ENCODE measurements at places on chromosomes 13 and 19.

GRCh38 chr13:20995245-20995838 is 66.0 kb downstream of the LATS2 start:
- DNase-seq, result no peak

GRCh38 chr19:35896643-35897040 is 3.7 kb downstream of the NFKBID start:
- DNase-seq, result no peak

- no peak for DNase-seq
These were observed 4.2 kb downstream of the DIRAS1 start for GRCh38 chr19:2716722-2717637.

DNA sequence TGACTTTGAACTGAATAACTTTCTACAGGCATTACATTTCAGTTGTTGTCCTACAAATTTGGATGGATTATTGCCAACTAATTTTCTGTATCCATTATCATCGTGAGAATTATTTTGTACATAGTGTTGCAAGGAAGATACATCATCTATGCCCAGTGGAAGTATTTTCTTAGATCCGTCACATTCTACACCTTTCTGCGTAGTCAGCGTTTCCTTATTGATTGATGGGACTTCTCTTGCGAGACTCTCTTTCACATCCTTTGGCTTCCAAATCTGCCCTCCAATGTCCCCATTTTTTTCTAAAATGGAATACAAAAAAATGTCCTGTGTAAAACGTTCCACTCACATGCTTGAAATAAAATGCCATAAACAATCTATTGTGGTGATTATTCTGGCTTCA is 9.2 kb downstream of the ZIM3 start:
- DNase-seq, result no peak

DNA sequence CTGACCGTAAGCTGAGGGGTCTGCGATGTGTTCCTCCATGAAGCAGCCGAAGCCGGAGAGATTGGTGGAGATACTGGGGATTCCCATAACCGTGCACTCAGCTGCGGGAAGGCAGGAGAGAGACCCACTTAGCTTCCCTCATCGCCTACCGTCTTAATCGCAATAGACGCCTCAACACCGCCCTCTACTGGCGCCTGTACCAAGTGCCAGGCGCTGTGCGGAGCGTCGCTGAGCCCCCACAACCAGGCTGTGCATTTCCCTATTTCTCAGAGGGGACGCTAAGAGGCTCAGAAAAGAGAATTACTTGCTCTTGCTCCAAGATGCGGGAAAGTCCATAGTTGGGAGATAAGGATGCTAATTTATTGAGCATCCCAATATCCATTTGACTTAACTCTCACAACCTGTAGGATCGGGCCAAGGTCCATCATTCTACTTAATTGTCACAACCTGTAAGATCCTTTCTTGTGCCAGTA is 5.8 kb downstream of the FTL start:
- DNase-seq, result peak; percentile 77

DNA sequence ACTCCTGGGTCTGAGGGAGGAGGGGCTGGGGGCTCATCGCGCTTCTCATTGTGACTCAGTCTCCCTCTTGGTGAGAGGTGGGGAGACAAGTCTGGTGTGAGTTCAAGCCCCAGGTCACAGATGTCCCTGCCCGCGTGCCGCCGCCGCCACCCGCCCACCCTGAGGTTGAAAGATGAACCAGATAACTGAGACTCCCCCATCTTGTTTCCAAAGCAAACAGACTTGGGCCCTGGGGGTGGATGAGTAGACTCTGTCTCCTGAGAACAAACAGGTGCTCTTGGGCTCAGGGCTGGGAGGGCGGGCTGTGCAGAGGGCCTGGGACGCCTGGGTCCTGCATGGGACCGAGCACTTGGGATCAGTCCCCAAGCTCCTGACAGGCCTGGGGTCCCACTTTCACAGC is 567 bp downstream of the SBK2 start:
- DNase-seq, result no peak

DNA sequence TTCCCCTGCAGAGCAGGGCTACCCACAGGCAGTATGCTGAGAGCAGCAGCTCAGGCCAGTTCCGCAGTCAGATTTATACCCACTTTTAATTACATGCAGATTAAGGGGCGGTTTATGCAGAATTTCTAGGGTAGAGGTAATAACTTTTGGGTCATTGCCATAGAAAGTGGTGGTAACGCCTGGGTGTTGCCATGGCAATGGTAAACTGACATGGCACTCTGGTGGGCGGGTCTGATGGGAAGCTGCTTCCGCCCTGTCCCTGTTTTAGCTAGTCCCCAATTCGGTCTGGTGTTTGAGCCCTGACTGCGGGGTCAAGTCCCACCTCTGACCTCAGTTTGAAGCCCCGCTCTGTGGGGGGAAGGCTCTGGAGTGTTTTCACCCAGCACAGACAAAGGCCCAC is 141.1 kb upstream of the VSTM2B start:
- DNase-seq, result no peak

DNA sequence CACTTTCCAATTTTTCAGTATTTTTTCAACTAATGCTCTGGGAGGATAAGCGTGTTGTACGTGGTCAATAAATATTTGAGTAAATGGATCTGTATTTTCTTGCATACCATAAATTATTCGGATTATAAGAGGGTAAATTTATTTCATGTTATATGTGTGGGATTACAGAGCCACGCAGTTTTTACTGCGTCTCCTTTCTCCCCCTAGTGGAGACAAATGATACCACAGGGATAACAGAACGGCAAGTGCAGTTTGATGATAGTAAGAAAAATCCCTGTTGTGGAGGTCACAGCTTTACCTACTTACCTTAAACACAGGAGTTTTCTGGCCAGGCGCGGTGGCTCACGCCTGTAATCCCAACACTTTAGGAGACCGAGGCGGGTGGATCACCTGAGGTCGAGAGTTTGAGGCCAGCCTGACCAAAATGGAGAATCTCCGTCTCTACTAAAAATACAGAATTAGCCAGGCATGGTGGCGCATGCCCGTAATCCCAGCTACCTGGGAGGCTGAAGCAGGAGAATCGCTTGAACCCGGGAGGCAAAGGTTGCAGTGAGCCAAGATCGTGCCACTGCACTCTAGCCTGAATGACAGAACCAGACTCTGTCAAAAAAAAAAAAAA is 16.8 kb downstream of the MBD3L2B start:
- DNase-seq, result peak; percentile 49

DNA sequence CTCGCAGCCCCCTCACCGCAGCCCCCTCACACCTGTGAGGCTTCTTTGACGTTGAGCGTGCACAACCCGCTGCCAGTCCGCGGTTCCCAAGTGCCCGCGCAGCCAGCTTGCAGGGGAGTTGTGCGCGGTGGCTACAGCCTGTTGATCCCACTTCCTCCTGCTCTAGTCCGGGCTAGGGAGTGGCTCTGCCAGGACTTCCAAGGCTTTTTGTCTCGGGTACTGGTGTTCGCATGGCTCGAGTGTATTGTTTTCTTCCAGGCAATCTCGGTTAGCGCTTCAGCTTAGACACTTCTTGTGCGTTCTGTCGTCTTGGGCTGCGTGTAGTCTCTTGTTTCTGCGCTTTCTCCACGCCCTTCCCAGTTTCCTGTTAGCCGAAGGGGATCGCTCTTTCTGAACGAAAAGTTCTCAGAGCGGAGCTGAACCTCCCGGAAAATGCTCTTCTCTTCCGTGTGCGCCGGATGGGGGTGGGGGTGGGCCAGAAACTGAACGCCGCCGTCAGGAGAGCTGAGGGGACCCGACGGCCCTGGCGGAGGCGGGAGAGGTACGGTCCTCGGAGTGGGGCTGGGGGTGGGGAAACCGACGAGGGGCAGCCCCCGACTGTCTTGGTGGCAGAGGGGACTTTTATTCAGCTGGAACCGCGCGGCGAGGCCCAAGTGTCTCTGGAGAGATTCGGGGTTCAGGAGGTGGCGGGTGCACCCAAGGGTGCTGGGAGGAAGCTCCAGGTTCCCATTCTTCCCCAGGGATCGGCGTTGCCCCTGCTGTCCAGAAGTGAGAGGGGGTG is 697 bp upstream of the DGKH start:
- DNase-seq, result peak; percentile 81

DNA sequence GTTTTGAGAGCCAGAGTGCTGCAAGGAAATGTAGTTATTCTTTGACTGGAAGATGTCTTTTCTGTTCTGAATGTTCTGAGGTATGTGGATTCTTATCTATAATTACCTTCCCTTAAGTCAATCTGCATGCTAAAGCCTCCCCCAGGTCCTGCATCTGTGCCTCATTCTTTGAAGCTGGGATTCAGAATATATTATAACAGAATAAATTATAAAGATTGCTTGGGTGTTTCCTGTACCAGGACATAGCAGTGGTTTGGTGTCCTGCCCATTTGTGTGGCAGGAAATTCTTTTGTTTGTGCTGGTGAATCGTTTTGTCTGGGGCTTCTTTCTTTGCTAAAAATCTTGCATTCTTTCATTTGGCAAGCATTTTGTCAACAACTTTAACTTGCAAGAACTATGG is 60.2 kb downstream of the ITGBL1 start:
- DNase-seq, result peak; percentile 44

DNA sequence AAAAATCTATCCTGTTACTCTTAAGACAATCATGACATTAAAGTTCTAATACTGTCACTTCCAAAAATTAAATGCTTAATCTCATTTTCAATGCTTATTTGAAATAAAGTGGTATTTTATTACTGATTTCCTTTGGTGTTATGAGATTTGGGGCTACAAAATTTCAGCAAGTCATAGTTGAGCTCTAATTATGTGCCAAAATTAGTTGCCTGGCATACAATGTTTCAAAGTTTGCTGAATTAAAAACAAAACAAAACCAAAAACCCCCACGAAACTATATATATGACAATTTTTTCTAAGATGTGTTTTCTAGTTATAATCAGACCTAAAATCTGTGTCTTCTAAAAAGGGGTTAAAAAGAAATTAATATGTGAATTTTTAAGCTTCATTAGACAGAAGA is 62.2 kb downstream of the KCNRG start:
- no peak for DNase-seq

DNA sequence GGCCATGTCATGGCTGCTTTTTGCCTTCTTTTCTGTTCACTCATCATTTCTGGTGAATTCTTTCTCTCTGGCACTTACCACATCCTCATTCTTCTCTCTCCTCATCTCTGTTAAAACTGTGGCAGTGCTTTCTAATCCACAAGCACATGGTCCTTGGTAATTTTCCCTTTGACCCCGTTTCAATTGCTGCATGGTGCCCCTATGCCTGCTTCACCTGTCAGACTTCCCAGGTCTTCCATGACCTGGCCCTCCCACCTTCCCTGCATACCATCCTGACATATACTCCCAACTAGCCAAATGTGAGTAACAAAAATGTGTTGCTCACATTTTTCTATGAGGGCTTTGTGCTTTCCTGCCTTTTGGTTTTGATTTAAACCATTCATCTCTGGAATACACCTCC is 286.5 kb downstream of the MTUS2 start:
- peak; percentile 26 for DNase-seq

DNA sequence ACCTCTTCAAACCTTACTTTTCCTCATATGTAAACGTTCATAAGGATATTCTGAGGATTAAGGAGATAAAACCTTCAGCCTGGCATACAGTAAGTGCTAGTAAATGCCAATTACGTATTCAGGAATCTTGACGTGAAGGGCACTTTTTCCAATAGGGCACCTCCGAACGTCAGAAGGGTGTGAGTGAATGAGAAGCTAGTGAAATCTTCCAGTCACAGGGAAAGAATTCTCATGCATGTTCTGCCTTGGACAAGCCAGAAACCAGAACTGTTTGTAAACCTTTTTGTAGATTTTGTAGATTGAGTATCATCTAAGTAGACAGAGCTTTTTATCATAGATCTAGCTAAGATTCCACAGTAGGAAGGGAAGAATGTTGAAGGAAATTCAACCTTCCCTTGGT is 16.5 kb downstream of the DGKH start:
- DNase-seq, result no peak

DNA sequence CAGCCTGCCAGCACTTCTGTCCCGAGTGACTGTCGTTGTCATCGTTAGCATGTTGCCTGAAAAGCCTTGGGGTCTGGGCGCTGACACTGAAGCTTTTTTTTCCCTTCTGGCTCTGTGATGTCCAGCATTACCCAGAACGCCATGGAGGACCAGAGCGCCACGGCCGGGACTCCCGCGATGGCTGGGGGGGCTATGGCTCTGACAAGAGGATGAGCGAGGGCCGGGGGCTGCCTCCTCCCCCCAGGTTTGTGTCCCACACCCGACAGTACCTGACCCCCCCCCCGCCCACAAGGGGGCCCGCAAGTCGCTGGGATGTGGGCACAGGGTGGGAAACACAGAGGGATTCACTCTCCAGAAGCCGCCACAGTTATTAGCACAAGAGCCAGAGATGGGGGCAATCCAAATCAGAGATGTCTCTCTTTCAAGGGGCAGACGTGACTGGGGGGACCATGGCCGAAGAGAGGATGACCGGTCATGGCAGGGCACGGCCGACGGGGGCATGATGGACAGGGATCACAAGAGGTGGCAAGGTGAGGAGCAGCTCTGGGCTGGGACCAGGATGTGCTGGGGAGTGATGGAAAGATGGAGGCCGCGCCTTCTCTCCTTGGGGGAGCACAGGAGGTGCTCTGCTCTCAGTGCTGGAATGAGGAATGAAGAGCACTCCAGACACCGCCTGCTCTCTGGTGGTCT is 13.2 kb downstream of the MICOS13 start:
- no peak for DNase-seq

GRCh38 chr13:96824140-96824539 is 170.1 kb downstream of the OXGR1 start:
- no peak for DNase-seq

GRCh38 chr19:35462476-35462953 is 14.5 kb downstream of the FFAR2 start:
- DNase-seq, result no peak

DNA sequence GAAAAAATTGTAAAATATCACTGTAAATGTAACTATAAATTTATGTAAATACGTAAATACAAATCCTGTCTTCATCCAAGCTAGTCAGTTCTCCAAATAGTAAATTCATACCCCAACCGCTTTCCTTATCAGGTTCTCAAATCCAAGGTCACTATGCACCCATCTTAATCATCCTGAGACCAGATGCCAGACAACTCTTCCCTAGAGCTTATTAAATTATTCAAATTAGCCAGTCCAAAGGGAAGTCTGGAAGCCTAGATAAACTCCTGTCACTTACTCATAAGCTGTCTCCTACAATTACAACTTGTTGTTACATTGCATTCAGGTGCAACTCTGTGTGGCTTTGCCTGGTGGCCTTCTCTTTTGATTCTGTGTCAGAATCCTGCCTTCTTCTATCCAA is 836.1 kb upstream of the PCDH20 start:
- DNase-seq, result no peak

- DNase-seq, result no peak
These were observed 42.2 kb downstream of the COL4A1 start for GRCh38 chr13:110264685-110265275.

DNA sequence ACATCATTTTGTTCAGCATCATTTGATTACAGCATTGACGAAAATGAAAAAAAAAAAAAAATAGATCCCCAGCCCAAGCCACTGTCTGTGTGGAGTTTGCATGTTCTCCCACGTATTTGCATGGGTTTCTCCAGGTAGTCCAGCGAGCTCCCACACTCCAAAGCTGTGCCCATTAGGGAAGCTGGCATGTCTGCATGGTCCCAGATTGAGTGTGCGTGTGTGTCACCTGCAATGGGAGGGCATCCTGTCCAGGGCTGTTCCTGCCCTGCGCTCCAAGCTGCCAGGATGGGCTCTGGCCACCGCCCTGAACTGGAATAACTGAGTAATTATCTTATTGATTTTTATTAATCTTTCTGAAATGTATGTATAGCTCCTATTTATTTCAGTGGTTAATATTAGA is 88.6 kb downstream of the KLF12 start:
- DNase-seq, result no peak
